ENCODE measurements at places on chromosomes 1 and 21.

GRCh38 chr1:91846007-91846638, 39.8 kb downstream of the TGFBR3 start:
- DNase-seq: no peak

- DNase-seq: no peak
These were observed 10.9 kb upstream of the NFIA start for GRCh38 chr1:61071205-61072130.

GRCh38 chr1:117261424-117261785, 50.7 kb upstream of the VTCN1 start:
- DNase-seq: no peak

DNA sequence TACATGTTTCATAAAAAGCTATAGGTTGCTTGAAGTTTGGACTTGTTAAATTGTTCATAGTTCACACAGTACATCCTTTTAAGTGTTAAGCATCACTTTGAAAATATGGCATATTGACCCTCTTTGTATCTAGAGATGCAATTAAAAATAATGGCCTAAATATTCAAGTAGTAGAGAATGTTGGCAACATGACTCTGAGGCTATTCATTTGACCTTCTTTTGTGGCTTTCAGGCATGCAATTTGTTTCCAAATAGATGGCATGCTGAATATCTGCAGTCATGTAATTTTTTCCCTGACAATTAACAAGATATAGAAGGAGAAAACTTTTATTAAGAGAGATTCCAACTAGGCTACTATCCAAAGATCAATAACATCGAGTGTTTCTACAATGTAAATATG, 230.5 kb upstream of the ZRANB2 start:
- no peak for DNase-seq

DNA sequence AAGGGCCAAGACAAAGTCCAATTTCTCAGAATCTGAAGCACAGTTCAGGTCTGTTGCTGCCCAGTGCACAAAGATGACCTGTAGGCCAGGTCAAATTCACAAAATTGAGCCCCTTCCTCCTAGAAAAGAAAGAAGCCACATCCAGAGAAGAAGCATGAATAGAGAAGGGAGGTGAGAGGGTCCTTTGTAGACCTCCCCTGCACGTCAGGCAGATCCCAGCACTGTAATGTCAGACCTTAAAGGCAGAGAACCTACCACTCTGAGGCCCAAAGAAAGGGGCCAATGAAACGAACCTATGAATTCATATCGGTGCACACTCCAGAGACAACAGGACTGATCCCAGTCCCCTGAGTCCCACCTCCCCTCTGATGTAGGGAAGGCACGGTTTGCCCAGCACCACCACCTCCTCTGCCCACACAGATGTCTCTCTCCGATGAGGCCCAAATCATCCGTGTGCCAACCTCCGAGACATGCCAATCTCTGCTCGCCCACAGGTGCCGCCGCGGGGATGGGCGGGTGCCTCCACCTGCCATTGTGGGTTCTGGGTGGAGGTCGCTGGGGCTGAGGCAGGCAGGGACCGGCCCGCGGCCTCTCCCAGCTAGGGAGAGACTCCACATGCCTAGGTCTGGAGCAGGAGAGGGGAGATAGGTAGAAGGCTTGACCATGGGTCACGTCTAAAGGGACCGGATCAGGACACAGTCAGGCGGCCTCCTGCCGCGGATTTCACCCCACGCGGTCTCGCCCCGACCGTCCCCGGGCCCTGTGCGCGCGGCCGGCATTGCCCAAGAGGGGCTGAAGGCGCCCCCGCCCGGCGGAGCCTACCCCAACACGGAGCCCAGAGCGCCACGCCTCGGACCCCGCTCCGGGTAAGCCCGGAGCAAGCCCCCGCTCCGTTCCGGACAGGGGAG, 42.1 kb downstream of the RRAGC start:
- no peak for DNase-seq

- no peak for DNase-seq
These were observed 117.0 kb upstream of the VAV3 start for GRCh38 chr1:108082001-108082400.

- DNase-seq: no peak
These were observed 12.8 kb downstream of the EIF2B3 start for GRCh38 chr1:44973645-44974044.

- DNase-seq: no peak
These were observed 23.3 kb downstream of the RIMKLA start for GRCh38 chr1:42403880-42404400.

DNA sequence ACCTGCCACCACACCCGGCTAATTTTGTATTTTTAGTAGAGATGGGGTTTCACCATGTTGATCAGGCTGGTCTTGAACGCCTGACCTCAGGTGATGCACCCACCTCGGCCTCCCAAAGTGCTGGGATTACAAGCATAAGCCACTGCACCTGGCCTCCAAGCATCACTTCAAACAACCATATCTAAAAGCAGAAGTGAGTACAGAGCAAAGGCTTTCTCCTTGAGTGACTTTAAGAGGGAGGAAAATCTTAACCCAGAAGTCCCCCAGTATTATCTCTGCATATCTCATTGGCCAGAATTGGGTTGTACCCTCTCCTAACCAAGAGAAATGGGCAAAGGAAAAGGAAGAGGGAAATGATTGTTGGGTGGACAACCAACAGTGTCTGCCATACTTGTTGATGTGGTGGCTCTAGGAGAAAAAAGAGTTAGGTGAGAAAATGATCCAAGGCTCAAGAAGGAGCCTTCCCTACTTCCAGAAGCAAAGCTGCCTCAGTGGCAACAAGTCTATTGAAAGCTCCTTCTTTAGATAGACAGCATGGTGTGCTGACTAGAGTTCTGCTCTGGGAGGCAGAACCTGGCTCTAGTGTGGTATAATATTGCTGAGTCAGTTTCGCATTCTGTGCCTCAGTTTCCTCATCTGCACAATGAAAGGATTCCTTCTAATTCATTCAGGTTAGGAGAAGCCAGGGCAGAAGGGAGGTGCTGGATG, 16.8 kb upstream of the FOXE3 start:
- no peak for DNase-seq

DNA sequence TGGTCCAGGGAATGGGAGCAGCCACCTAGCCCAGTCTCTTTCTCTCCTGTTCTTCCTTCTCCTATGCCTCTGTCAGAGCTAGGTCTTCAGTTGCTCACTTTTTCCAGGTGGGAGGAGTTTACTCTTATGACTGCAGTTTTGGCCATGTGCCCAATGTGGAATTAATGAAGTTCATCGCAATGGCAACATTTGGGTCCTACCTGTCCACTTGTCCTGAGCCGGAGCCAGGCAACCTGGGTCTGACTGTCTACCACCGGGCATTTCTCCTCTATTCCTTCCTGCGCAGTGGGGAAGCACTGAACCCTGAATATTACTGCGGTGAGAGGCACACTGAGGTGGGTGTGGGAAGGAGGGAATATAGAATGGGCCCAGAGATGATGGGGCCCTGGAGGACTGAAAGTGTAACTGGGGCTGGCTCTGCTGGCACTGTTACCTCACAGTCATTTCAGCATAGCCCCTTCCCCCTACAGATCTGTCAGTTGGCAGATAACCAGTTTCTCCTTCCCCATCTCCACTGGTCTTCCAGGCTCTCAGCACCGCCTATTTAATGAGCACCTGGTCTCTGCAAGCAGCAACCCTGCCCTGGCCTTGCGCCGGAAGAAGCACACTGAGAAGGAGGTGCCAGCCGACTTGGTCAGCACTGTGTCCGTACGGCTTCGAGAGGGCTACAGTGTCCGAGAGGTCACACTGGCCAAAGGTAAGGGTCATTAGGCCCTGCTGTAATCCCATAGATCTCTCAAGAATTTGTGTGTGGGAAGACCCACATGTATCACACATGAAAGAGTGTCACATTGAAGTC, 30.1 kb downstream of the SZT2 start:
- no peak for DNase-seq

GRCh38 chr1:109904105-109904817, 6.4 kb upstream of the CSF1 start:
- DNase-seq: no peak
